CD8-positive, alpha-beta memory T cell (primary cell): ENCODE measurements at places on chromosomes 2 and 18.

DNA sequence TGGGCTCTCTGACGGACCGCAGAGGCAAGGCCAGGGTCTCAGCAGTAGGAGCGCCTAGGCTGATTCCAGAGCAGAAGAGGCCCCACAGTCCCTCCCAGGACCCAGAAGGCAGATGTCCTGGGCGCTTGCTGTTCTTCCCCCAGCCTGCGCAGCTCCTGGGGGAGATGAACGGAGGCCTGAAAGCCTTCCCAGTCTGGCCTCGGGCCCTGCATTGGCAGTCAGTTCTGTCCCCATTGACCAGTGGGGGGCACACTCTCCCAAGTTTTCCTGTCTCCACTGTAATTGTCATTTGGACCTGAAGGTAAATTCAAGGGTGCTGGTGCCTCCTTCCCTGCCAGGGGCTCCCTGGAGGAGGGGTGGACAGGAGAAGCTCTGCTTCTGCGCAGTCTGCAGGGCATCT is 345.7 kb downstream of the CYP26B1 start:
- DNase-seq = no peak

- no peak for DNase-seq
Measured at GRCh38 chr18:45568017-45568416, 47.3 kb upstream of the SLC14A2 start.

GRCh38 chr18:73791081-73791480 is 356.6 kb downstream of the FBXO15 start:
- DNase-seq = no peak

- no peak for DNase-seq
Measured at GRCh38 chr2:133906396-133906795, 338.1 kb upstream of the NCKAP5 start.
